ENCODE measurements at places on chromosomes 2 and 18.
A peak's percentile ranks its signal among the peaks of the same experiment; 100 is the strongest.

DNA sequence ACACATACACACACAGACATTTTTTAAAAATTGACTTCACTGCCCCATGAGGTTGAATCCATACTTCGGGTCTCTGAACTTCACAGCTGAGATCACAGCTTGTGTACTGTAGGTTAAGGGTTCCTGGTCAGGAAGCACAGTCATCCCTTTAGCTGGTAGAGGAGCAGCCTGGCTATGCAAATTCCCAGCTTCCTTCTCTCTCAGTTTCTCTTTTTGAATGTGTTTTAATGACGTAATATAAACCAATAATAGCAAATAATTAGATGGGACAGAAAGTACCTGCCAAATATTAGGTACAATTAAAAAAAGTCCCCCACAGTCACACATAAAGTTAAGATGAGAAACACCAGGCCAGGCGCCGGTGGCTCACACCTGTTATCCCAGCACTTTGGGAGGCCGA, 178.7 kb downstream of the ZNF385B start:
- DNase-seq, result no peak

- DNase-seq, result no peak
These were observed 32.8 kb downstream of the SLC9A2 start for GRCh38 chr2:102652126-102652525.

DNA sequence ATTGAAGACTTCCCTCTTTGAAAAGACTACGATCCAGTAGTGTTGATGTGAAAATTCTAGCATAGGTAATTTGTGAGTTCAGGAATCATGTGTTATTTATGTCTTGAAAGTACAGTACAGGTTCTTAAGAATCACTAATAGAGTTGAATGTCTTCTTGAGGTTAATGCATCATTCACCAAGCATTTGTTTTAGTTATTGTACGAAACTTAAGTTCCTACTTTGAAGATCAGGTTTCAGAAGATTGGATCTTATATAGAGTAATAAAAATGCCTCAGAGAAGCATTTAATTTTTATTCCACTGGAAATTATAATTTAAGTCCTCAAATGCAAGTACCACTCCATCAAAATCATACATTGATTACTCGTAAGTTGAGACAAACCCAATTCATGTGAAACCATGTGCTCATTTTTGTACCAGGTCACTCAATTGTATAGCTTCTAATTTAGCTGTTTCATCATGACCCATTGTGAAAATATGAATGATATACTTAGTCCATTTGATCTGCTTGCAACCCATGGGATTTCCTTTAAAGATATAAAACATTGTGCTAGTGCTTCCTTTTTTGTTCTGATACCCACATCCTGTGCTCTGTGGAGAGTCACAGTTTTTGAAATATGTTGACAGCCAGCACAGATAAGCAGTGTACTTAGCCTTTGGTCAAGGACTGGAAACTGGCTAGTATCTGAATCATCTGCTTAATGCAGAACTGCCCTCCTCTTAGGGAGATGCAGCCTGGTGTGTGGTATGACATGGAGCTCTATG, 22.5 kb upstream of the RAB27B start:
- DNase-seq, result no peak

- DNase-seq, result no peak
These were observed 11.9 kb downstream of the IL1B start for GRCh38 chr2:112824694-112825085.

DNA sequence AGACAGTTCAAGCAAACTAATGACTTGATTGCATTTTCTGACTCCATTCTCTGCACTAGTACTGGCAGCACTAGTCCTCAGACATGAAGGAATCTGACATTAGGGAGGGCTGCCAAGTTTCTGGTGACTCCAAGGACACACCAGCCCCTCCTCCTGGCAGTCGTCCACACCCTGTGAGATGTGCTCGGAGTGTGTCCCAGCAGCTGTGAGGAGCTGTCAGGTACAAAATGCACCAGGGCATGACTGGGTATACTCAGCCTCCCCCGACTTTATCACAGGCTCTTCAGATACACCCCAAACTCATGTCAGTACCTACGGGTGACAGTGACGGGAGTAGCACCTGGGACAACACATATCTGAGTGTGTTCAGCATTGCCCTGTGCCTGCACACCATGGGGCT, 43.1 kb downstream of the EDAR start:
- no peak for DNase-seq

DNA sequence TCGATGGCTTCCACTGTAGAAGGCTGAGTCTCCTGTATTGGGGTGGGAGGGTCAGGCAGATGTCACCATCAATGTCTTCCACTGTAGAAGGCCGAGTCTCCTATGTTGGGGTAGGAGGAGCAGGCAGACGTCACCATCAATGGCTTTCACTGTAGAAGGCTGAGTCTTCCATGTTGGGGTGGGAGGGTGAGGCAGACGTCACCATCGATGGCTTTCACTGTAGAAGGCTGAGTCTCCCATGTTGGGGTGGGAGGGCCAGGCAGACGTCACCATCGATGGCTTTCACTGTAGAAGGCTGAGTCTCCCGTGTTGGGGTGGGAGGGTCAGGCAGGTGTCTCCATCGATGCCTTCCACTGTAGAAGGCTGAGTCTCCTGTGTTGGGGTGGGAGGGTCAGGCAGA, 117.5 kb upstream of the TPO start:
- no peak for DNase-seq

- DNase-seq, result no peak
These were observed 74.2 kb upstream of the RGPD5 start for GRCh38 chr2:109719871-109720270.

GRCh38 chr2:159262226-159262625, 24.3 kb downstream of the WDSUB1 start:
- no peak for DNase-seq

DNA sequence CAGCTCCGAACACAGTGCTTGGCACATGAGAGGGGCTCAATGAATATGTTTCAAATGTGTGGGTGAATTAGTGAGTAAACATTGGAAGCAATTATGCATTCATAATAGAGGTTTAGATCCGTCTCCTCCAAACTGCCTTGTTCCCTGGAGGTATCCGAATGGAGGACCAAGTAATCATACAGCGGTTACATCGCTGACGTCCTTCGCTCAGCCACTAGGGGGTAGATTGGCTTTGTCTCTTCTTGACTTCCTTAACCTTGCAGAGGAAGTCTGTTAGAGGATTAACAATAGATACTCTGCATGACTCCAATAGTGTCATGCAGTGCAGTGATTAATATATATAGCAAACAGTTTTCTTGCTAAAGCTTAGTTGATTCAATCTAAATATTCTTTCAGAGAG, 517.0 kb downstream of the PTPRM start:
- DNase-seq, result no peak

- no peak for DNase-seq
These were observed 98.6 kb downstream of the AGAP1 start for GRCh38 chr2:235592430-235592829.

DNA sequence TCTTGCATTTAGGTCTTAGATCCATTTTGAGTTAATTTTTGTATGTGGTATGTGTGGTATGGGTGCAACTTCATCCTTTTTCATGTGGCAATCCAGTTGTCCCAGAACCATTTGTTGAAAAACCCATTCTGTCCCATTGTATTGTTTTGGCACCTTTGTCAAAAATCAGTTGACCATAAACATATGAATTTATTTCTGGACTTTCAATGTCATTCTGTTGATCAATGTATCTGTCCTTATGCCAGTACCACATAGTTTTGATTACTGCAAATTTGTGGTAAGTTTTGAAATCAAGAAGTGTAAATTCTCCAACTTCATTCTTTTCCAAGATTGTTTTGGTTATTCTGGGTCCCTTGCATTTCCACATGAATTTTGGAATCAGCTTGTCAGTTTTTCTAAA, 16.6 kb upstream of the ZNF396 start:
- no peak for DNase-seq

DNA sequence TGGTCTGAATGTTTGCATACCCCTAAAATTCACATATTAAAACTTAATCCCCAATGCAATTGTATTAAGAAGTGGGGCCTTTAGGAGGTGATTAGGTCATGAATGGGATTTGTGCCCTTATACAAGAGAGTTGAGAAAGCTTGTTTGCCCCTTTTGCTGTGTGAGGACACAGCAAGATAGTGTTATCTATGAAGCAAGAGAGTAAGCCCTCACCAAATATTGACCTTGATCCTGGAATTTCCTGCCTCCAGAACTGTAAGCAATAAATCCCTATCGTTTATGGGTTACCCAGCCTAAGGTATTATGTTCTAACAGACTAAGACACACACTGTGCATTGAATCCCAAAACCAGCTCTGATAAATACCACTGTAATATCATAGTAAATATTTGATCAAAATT, 32.2 kb downstream of the NR4A2 start:
- DNase-seq, result no peak

DNA sequence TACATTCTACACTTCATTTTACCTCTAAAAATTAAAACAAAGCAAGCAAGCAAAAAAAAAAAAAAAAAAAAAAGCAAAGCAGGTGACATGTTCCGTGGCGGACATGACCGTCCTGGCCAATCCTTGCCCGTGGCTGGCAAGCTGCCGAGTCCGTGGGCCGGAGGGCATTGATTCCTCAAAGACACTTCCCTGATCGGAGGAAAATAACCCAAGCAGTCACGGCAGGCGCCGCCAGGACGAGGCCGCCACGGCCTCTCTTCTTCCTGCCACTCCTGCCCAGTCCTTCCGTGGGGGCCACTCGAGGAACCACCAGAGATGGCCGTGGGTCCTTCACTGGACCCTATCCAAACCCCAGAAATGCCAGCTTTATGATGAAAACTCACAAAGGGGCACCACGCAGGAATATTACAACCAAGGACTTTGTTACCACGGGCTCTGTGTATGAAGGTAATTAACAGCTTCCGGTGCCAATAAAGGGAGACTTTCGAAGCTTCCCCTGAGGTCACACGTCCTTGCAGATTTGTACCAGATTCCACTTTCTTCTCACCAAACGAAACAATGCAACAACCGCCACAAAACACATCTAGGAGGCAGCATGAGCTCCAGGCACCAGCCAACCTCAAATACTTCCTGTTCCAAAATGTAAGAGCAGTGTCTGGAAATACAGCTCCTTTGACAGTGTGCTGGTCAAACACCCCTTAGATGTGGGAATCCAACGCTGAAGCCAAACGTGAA, 170.3 kb downstream of the HDAC4 start:
- DNase-seq, result no peak

- no peak for DNase-seq
These were observed 198.9 kb downstream of the ACKR3 start for GRCh38 chr2:236768393-236769140.

GRCh38 chr2:114265261-114265660, 177.2 kb upstream of the DPP10 start:
- DNase-seq, result no peak

- no peak for DNase-seq
These were observed 267.6 kb downstream of the GBX2 start for GRCh38 chr2:235900631-235901030.

DNA sequence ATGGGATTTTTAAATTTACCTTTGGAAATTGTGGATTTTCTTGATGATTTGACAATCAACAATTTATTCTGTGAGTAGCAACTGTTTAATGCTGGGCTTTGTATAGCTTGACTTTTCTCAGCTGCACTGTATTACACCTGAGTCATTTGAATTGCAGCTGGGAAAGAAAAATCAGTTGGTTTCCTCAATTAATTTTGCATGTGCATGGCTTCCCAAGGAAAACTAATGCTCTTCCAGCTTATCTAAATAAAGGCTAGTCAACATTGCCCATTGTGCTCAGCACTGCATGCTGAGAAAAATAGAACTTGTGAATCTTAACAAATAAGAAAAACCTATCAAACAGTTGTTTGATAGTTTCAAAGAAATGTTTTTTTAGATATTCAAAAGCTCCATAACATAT, 268.3 kb upstream of the CDH20 start:
- DNase-seq, result no peak

DNA sequence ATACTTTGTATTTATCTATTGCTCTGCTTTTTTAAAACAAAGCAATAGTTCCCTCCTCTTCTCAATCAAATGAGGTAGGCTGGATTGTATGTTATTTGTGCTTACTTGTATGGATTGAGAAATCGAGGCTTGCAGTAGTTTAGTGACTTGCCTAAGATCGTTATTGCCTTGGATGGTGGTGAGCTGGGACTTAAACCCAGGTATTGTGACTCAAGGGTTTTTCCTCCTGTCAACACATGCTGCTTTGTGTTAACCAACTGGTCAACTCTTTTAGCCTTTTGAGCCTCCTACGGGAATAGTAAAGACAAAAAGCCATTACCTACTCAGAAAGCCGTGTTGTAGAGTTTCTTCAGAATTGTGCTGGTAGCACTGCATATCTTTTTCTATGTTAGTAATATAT, 95.2 kb upstream of the THUMPD2 start:
- DNase-seq, result no peak

DNA sequence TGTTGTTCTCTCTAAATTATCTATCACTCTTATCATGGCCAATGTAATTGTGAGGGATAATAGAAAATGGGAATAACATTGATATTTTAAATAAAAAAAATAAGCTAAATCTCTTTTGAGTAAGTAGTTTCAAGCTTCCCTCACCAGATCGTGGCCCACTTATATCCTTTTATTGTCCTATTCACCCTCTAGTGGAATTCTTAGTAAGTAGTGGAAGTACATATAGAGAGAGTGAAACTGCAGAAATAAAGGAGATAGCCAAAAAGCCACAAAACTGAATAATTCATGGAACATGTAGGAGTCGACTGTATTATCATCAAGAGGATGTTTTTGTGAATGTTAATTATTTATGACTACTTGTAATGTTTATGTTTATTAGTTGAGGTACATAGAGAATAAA, 66.1 kb upstream of the DTNA start:
- DNase-seq, result no peak

- DNase-seq, result peak; percentile 71
These were observed 80.0 kb downstream of the GFPT1 start for GRCh38 chr2:69306822-69307578.

DNA sequence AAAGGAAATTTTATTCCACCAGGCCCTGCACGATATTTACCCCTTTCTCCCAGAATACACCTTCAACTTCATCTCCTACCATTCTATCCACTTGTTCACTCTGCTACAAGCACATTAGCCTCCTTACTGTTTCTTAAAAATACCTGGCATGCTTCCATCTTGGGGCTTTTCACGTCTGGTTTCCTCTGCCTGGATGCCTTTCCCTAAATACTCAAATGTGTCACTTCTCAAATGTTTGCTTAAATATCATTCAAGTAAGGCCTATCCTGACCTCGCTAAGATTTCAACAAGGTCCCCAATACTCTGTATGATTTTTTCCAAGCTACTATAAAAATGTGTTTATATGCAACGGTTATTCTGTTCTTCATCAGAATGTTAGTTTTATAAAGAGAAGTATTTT, 433.0 kb upstream of the CHAC2 start:
- no peak for DNase-seq

- DNase-seq, result no peak
These were observed 70.2 kb upstream of the TEX51 start for GRCh38 chr2:126828491-126828890.

DNA sequence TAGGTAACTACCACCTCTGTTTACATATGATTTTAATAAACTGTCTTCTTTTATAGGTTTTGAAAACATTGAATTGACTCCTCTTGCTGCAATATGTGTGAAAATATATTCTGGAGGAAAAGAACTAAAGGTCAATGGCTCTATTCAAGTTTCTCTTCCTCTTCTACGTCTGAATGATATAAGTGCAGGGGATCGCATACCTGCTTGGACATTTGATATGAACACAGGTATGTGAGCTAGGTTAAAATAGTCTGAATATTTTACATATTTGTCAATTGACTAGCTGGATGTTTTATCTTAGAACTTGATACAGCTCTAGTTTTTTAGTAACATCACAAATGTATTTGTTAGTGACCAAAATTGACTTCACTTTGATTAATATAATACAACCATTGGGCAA, 57.2 kb downstream of the FAM171B start:
- DNase-seq, result no peak

- no peak for DNase-seq
These were observed 1.6 kb upstream of the CSRNP3 start for GRCh38 chr2:165467921-165468320.
